Bronchial epithelial cell (primary cell): ENCODE measurements at places on chromosomes 6 and 20. TPM values are rescaled to one million over a fixed set of nuclear protein-coding genes. Genes with fewer than 3 reads are reported as not detected.
A peak's percentile ranks its signal among the peaks of the same experiment; 100 is the strongest.

DNA sequence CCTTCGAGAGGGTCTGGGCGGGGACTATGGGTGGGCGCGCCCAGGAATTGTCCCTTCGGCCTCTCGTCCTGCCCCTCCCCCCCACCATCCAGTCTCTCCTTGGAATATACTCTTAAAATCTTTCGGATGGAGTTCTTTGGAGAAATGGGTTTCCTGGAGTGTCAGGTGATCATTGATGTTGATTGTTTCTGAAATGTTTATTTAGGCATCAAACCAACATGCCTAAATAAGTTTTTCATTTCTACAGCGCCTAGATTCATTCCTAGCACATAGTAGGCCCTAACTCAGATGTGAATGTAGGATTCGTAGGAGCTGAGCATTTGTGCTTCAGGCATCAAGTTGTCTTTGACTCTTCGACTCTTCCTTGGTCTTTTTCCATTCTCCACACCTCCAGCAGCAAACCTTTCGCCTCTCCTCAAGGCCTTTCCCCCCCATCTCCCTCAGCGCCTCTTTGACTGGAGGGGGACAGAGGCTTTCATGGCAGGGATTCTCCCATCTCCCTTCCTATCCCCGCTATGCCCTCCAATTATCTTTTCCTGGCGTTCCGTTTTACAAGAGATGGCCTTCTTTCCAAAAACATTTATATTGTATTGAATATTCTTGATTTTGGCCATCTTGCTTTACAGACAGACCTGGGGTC lies 610 bp downstream of the CASP8AP2 start:
- no peak for DNase-seq

GRCh38 chr6:116695401-116695800 lies 14.4 kb downstream of the KPNA5 start:
- no peak for DNase-seq

DNA sequence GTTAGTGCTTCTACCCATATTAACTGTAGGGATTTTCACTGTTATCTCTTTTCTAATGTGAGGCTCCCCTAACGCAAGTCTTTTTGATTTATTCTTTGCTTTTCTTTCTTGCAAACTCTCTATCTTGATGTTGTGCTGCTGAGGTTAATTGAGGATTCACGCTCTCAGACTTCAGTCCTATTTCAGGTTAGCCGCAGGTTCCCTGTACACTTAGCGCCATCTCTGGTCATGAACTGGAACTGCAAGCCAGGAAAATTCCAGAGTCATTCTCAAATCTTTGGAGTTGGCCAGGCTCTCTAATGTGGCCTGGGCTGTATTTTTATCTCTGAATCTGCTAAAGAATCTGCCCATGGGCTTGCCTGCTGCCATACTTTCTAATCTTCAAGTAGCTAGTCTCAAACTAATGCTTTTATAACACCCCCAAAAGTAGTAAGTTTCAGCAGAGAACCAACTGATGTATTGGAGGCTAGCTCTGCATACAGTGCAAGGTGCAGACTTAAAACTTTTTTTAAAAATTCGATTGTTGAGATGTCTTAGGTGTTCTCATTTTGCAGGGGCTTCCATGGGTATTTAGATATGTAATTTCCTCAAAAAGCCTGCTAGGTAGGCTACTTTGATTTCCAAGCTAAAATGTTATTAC lies 91.1 kb upstream of the OPRM1 start:
- DNase-seq, result peak; percentile 17

GRCh38 chr6:39197521-39197920 lies 31.8 kb downstream of the KCNK5 start:
- DNase-seq, result no peak

GRCh38 chr6:123658848-123659247 lies 22.1 kb upstream of the TRDN start:
- DNase-seq, result no peak

DNA sequence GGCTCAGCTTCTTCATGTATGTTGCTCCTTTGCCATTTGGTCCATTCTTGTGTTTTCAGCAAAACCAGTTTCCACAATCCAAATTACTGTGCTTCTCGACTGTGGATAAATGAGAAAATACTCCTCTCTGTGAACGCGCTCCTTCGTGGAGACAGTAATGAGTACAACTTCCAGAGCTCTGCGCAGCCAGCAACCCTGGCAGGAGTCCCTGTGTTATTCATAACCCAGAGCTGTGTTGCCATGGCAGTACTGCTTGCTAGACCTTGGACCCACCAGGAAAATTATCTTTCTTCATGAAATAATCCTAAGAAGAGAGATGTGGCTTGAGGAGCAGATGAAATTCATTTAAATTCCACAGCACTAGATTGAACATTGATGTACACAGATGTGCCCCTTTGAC lies 73.7 kb downstream of the SLC22A3 start:
- DNase-seq, result no peak

GRCh38 chr20:32355417-32355841 lies 2.7 kb upstream of the ASXL1 start:
- DNase-seq, result no peak

DNA sequence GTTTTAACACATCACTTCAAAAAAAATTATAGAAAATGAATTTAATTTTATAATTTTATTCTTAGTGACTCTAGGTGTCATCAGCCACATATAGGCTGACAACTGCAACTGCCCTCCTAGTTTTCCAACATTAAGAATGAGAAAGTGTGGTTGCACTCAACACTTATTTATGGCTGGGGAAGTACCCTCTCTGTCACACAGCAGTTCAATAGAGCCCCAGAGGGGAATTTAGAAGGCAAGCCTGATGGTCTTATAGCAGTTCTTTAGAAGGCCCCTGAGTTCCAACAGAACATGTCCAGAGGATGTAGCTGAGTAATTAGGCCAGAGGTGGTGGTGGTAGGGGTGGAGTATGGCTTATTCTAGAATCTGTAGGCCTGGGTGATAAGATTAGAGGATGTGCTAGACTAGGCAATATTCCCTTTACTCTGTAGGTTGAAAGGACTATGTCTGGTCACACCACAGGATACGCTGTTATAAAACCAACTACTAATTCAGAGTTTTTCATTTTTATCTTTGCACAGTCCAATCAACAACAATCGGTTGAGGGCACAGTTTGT lies 226.5 kb upstream of the CITED2 start:
- DNase-seq, result no peak

DNA sequence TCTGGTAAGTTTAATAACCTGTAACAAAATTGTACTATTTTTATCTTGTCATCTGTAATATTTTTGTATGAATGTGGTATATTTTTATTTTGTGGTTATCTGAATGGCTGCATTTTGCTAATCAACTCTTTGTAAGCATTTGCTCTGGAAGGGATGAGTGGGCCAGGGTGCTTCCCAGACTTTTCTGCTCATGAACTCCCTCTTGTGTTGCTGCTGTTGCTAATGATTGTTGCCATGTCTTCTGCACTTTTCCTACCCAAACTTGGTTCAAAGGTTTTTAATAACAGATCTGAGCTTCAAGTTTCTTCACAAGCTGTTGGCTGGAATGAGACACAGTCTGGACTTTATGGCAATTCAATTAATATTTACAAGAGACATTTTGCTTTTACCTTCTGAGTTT lies 1005.7 kb downstream of the HACE1 start:
- no peak for DNase-seq

DNA sequence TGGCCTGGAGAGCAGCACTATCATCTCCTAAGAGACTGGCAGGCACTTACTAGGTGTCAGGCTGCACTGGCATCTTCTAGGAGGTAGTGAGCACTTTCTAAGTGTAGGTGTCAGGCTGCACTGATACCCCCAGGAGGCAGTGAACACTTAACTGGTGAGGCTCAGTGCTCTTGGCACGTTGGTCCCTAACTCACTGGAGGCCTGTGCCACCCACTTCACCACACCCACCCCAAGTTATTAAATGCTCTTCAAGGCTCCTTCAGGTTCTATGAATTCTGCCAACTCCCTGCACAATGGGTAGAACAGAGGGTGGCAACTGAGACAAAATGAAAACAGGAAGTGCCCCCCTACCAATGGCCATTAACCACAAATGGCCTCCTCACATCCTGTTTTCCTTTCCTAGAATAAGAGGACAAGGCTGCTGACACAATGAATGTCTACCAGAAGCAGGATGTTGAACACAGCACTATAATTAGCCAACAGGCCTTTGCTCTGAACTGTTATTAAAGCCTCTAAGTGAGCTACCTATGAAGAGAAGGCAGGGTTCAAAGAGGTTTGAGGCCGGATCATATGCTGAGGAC lies 29.4 kb downstream of the NCOA5 start:
- no peak for DNase-seq

DNA sequence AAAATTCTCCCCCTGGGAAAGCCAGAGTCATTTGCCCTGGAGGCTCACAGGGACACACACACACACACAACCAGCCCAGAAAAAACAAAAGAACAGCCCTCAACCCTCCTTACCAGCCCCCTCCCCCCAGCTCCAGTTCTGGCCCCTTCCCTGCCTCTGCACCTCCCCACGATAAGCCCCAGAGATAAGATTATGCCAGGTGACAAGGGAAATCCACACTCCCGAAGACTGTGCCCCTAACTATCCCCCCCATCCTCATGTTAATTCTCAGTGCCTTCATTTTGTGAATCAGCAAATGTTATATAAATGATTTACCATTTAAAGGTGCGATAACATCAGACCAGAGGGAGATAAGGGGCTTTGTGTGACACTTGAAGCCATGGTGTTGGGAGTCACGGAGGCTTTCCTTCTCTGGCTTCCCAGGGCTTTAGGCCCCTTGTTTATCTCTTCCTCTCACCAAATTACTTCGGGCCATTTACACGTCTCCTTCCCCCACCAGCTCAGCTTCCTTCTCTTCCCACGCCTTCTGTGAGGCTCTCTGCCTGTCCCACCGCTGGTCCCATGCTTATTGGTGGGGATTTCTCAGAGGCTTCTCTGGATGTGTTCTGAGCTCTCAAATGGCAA lies 12.5 kb upstream of the FOXC1 start:
- no peak for DNase-seq

DNA sequence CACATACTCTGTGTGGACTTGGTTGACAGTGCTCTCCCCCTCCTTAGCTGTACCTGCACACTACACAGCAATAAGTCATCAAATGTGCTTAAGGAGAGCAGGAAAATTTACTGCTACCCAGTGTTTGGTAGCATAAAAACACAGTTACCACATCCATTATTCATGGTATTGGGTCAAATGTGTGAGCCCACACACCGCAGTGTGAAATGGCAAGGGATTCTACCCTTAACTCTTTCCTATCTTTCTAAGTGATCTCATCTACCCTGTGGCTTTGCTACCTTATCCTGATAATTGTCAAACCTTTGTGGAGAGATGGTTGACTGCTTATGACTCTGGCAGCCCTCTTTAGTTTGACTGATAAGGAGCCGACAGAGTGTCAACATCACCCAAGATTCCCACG lies 47.6 kb downstream of the STX11 start:
- DNase-seq, result no peak

GRCh38 chr20:32352121-32352720 lies 5.9 kb upstream of the ASXL1 start:
- no peak for DNase-seq

GRCh38 chr6:151452750-151453427 lies 963 bp upstream of the RMND1 start:
- DNase-seq, result peak; percentile 54

- peak; percentile 52 for DNase-seq
Observed at GRCh38 chr6:42532038-42532669, 31.7 kb upstream of the UBR2 start.

DNA sequence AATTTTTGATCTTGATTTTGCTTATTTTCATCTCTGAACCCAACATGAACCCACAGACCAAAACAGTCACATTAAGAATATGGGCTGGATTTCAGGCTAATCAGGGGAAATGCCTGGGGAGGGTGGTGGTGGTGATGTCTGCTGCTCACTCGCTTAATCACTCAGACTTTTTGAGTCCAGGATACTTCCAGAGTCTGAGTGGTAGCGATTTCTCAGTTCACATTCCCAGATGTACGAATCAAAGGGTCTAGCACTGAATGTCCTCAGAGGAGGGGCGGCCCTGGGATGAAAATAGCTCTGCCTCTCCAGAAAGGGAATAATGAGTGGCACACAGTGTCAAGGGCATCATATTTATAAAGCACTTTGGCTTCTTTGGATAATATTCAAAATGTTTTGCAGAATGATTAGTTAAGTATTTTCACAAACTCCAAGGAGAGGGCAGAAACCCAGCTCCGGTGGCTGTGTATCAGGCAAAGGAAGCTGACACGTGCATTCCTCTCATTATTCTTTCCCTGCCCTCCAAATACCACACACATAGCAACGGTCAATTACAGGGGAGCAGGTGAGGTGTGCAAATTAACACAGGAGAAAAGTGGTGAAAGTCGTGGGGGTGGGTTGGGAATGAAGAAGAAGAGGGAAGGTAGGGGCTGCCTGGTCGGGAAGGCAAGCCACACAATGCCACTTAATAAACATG lies 345.2 kb upstream of the RSPO3 start:
- no peak for DNase-seq

DNA sequence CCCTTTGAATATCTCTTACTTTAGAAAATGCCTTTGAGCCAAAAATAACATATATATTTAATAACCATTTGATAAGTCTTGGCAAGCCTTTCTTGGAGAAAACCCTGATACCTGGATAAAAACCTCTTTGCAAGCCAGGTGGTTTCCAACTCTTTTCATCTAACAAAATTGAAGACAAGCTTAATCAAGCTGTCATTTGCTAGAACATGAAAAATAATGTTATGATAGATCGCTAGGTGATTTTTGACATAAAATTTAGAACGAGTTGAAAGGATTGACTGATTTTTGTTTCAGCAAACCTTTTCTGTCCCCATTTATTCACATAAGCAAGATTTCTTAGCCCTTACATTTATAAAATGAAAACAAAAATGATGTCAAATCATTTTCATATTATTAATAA lies 44.6 kb downstream of the ABRACL start:
- no peak for DNase-seq

- DNase-seq, result no peak
Observed at GRCh38 chr20:11497545-11497944, 420.1 kb upstream of the BTBD3 start.

The SLC9A8 gene
- 1.6 and 4.6 TPM in 2 replicates for total RNA-seq

The C6orf132 gene
- total RNA-seq, result 11.3 and 46.1 TPM in 2 replicates

The HDAC2 gene
- total RNA-seq, result 55.2 and 99.8 TPM in 2 replicates

The CRISP3 gene
- total RNA-seq, result under 0.01 and 2.4 TPM in 2 replicates

The XKR7 gene
- not detected in 2 replicates for total RNA-seq
